ENCODE measurements at places on chromosomes 3 and 15.

GRCh38 chr3:110808630-110809029 is 263.0 kb upstream of the NECTIN3 start:
- DNase-seq = no peak

GRCh38 chr3:140290105-140290504 is 355.1 kb downstream of the CLSTN2 start:
- DNase-seq = no peak

DNA sequence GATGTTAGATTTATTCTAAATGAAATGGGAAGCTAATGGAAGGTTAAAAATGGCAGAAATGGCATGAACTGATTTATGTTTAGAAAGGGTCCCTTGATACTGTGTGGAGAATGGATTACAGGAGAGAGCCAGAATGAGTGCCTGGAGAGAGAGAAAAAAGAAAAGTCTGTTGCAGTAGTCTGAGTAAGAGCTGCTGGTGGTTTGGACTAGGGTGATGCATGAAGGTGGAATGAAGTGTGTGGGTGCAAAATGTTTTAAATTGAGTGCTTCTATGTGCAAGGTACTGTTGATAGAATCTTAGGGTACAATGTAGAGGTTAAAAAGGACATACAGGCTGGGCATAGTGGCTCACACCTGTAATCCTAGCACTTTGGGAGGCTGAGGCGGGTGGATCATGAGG is 11.4 kb upstream of the MGA start:
- DNase-seq = no peak

DNA sequence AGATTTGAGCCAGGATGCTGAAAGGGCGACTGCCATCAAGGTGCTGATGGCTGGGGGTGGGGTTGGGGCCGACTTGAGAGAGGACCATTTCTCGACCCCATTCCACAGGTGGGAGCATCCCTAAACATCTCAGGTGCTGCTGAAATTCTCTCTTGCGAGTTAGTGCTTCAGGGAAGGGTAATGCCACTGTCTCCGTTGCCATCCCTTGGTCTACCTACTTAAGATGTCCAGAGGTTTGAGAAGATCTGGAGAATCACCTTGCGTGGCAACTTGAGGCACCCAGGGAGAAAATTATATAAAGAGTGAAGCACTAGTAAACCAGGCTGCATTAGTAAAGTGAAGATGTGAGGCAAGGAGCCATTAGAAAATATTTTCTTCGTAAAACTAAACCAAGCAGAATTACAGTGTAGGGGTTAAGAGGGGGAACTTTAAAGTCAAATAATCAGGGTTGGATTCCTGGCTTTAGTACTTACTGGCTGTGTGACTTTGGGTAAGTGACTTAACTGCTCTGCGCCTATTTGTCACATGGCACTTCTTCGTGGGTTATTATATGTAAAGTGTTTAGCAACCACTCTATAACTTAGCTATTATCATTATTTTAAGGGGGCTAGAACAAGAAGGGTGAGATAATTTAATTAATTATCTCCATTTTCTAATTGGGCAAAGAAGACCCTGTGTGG is 662 bp upstream of the RFTN1 start:
- no peak for DNase-seq

DNA sequence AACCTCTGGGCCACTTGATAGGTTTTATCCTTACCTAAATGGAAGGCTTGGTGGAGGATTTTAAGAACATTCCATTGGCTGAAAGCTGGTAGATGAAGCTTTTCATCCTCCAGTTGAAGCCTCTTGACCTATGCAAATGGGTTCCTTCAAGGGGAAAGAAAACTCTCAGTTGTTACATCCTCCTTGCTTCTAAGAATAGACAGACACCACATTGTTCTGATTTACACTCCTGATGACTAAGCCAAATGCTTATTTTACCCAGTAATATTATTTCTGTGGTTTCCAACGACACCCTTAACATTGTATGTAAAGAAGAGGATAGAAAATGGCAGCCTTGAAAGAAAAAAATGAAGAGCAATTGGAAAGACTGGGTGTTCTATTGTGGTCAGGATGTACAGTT is 480.5 kb downstream of the OTOL1 start:
- DNase-seq = no peak
